Stimulated activated CD8-positive, alpha-beta memory T cell treated with anti-CD3 and anti-CD28 coated beads, Interleukin-4, amount 100 ng/mL, for 24 hours (primary cell): ENCODE measurements at places on chromosomes 12 and 14.
A peak's percentile ranks its signal among the peaks of the same experiment; 100 is the strongest.

DNA sequence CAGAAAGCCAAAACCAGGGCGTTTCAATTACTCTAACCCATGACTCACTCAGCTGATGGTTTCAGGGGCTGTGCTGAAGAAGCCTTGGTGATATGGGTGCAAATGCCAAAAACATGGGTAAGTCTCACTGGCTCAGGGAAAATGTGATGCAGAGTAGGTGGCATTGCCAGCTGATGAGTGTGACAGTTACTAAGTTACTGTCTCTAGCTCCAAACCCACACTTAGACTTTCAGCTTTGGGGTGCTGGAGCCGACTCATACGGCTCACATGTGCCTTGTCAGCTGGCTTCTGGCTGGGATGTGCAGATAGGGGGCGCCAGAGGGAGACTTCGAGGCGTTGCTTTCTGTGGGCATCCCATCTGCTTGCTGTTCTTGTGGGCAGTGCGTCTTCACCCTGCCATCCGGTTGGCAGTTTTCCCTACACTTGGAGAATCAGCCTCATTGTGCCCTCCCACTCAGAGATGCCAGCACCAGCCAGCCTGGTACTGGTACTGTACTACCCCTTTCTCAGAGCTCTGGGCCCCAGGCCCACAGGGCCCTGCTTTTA lies 11.1 kb upstream of the KRT7 start:
- DNase-seq, result peak; percentile 54

GRCh38 chr12:6538420-6539313 lies 4.3 kb downstream of the GAPDH start:
- no peak for DNase-seq

GRCh38 chr12:118526255-118527095 lies 150.1 kb downstream of the SUDS3 start:
- DNase-seq, result no peak

- DNase-seq, result no peak
Measured at GRCh38 chr12:53096089-53096741, 1.3 kb upstream of the IGFBP6 start.

GRCh38 chr12:31751085-31751484 lies 22.3 kb upstream of the AMN1 start:
- no peak for DNase-seq

GRCh38 chr12:124648710-124649384 lies 81.4 kb upstream of the NCOR2 start:
- no peak for DNase-seq

DNA sequence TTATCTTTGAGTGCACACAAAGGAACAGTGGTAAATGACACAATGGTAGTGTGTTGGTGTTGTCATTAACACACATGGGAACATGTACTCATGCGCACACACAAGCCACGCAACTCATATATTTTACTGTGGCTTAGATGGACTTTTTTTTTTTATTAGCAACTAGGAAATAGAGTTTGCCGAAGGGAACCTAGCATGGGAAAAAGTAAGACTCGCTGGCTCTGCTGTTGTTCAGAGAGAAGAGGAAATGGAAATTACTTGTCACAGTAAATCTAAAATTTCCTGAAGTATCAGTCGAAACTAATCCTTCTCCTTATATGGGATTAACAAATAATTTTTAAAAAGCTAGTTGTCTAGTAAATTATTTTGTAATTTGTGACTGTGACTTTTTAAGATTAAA lies 33.7 kb upstream of the IL22 start:
- DNase-seq, result no peak

GRCh38 chr14:58643366-58643765 lies 5.6 kb downstream of the DACT1 start:
- no peak for DNase-seq

GRCh38 chr12:5523396-5524115 lies 91.6 kb downstream of the NTF3 start:
- no peak for DNase-seq

- DNase-seq, result no peak
Measured at GRCh38 chr14:75511201-75511600, 11.1 kb upstream of the BATF start.

DNA sequence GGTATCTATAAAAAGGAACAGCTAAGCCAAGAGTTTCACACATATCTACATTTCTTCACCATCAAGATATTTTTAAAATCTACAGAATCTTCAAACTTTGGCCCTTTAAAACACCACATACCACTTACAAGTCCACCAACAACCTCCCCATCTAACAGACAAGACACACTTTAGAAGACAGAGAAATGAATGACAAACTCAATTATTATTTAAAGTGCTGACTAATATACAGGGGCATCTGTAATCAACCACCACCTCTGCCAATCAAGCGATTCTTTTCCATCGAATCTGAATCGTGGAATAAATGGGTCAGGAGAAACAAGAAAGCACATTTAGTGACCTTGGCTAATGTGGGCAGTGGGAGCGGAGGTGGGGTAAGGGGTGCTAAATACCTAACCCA lies 7.7 kb downstream of the SETD3 start:
- no peak for DNase-seq

DNA sequence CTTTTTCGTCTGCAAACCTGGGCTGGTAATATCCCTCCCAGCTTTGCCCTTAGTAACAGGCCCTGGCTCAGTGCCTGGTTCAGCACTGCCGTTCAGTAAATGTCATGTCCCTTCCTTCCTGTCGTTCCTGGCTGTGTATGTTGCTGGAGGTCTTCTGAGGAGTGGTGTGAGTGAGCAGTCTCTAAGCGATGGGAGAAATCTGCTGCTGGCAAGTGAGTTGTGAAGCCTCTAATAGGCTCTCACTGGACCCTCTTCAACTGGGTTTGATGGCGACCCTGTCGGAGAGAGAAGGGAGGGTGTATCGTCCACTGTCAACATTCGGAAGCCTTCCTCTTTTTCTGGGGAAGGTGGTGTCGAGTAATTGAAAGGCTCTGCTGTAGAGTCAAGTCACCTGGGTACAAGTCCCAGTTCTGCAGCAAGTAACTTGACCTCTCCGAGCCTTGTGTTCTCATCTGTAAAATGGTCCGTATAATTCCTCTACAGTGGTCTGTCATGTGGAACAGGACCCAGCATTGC lies 62.8 kb downstream of the HRK start:
- no peak for DNase-seq

DNA sequence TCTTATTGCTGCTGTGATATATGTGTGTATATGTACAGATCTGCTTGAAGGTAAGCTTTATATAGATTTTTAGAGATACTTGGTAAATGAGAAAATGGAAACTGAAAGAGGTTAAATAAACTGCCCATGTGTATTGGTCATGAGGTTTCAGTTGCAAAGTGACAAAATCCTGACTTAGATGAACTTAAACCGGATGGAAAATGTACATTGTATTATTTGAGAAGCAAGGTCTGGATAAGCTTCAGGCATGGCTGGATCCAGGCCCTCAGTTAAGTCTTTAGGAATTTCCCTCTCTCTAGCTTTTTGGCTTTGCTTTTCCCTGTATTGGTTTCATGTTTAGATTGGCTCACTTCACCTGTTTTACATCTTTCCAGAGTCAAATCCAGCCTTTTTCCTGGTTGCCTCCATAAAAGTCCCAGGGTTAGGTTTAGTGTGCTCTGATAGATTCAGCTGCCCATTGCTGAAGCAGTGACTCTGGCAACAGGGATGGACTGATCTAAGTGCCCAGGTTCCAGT lies 21.0 kb upstream of the MAP1LC3B2 start:
- no peak for DNase-seq

DNA sequence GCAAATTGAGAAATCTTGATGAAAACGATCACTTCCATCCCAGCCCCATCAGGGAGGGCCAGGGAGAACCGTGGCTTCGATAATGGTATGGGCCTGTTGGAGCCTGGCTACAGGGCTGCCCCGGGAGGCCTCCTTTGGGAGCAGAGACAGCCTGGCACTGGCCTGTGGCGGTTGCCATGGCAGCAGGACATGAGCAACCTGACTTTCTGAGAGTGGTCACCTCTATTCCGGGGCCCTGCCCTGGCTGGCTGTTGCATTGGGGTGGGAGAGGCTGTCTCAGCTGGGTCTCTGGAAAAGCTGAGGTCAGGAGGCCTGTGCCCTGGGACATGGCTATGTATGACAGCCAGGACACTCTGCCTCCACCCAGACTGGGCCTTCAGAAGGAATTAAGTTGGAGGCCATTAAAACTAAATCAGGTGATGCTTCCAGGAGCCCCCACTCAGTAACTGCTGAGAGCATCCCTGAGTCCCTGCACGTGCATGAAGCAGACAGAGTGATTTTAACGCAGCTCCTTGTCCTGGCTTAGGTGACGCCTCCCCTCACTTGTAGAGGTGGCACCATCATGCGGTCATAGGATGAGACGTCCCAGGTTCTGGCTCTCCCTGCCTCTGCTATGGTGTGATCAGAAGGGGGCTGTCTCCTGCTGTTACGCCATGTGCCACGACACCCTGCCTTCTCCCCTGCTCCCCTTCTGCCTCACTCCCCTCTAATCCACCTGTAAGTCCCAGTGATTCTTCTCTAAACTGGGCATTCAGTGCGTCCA lies 126.3 kb downstream of the SLC25A47 start:
- DNase-seq, result no peak

GRCh38 chr12:93944201-93944600 lies 204.2 kb upstream of the PLXNC1 start:
- DNase-seq, result no peak

DNA sequence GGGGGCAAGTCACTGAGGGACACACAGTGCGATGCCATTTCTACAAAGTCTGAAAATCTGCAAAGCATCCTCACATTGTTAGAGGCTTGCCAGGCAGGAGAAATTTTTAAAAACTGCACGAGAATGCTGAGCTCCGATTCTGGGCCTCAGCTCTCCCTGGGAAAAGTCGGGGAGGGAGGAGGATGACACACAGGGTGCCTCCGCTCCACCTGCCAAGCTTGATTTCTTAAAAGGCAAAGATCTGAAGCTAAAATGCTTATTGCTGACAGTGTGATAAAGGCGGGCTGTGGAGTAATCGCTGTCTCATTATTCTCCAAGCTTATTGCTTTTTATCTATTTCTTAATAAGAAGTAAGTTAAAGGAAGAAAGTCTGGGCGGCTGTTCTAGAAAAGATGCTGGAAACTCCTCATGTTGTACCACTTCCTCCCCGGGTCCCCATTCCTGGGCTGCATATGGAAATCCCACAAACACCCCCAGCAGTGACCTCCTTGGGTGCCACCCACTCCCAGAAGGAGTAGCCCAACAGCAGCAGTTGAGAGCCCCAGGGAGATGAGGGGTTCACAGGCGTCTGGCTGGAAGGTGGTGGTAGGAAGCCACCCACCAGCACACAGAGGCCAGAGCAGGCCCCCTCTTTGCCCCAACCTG lies 55.0 kb downstream of the CCDC85C start:
- DNase-seq, result no peak

DNA sequence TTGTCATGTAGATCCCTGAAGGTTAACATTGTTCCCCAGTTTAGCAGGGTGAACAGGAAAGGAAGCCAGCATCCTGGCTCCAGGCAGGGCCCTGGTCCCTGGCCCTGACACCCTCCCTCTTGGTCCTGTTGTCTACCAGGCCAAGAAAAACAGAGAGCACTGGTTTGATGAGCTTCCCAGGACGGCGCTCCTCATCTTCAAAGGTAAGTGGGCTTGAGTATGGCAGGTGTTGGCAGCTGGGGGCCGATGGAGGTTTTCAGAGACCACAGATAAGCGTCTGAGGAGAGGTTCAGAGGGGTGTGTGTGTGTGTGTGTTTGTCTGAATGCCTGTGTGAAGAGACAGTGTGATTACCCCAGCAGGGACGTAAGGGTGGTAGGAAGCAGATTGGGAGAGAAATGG lies 56.3 kb downstream of the SLC8B1 start:
- no peak for DNase-seq

- DNase-seq, result no peak
Measured at GRCh38 chr12:112752303-112752702, 39.2 kb upstream of the RPH3A start.

GRCh38 chr14:100802766-100803165 lies 23.2 kb upstream of the MEG3 start:
- DNase-seq, result no peak

- no peak for DNase-seq
Measured at GRCh38 chr14:100015251-100015655, 50.0 kb upstream of the EVL start.

DNA sequence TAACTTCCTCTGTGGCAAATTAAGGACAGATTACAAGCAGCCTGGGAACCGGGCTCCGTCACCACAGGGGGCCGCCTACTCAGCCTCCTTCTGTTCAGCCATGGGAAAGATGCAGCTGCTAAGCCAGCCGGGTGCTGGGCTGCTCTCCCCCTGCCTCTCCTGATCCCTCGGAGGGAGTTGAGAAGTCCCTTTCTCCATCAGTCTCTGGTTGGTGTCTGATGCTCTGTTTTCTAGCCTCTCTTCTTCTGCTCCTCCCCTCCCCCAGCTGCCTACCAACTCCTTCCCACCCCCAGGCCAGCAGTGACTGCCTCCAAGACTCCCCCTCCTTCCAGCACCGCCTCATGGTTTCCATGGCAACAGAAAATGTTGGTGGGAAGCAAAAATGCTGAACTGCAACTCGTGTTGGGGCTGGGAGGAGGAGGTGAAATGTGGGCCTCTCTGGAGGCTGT lies 486.7 kb downstream of the APAF1 start:
- no peak for DNase-seq

- no peak for DNase-seq
Measured at GRCh38 chr12:32864731-32865130, 31.8 kb downstream of the PKP2 start.

DNA sequence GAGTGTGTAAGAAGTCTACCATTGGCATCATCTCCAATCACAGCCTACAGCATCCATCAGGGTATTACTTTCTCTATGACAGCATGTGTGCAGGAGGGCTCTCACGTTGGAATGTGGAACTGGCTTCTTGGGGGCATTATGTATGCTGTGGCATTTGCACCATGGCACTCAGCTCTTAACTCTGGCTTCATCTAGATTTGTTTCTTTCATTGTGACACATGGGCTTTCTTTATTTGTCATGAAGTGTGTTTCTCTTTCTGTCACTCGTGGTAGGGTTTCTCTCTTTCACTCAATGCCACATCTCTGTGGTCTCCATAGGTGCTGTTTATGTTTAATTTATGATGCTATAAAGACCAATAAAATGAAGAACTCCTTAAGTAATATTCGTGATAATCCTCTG lies 191.2 kb upstream of the GARIN2 start:
- DNase-seq, result no peak

DNA sequence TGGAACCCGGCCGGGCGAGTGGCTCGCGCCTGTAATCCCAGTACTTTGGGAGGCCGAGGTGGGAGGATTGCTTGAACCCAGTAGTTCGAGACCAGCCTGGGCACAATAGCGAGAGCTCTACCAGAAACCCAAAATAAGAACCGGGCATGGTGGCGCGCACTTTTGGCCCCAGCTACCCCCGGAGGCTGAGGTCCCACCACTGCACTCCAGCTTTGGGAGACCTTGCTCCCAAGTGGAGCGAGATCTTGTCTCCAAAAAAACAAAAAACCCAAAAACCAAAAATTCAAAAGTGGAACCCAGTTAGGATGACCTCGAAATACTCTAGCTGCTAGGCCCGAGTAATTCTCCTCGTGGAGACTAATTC lies 769 bp upstream of the VTI1B start:
- no peak for DNase-seq

- DNase-seq, result no peak
Measured at GRCh38 chr12:114993165-114993564, 309.2 kb upstream of the TBX3 start.

DNA sequence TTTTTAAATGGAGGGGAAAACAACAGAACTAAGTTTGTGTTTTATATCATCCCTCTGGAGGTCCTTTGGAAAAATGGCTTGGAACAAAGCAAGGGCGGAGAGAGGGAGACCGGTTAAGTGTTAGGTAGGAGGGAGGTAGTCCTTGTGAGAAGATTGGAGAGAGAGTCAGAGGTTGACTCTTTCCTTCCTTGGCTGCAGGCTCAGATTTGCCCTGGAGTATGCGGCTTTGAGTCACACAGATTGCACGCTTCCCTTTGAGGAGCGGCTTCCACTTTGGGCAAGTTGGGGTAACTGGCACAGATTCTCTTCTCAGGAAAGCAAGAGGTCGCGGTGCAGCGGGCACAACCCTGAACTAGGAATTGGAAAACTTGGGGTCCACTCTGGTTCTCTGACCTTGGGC lies 9.9 kb downstream of the SOCS2 start:
- DNase-seq, result no peak
